ENCODE measurements at places on chromosomes 12 and 14.

GRCh38 chr12:104581005-104581570 is 124.3 kb downstream of the CHST11 start:
- DNase-seq: no peak

DNA sequence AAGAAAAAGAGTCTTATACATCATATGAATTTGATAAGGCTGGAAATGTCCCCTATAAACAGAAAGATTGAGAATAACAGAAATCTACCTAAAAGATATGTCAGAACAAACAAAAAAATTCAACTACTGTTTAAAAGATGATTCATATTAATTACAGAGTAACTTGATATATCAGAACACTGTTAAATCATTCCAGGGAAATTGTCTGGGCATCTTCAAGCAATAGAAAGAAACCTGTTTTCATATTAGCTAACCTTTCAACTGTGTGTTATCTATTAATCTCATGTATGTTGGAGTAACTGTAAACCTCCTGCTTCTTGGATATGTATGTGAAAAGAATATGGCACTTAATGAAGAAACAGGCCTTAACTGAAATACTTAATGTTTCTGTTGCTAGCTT is 96.7 kb downstream of the NUBPL start:
- DNase-seq: no peak

- no peak for DNase-seq
These were observed 154.1 kb downstream of the SRGAP1 start for GRCh38 chr12:63998584-63998983.

GRCh38 chr14:101174980-101175606 is 271.6 kb upstream of the RTL1 start:
- DNase-seq: no peak

DNA sequence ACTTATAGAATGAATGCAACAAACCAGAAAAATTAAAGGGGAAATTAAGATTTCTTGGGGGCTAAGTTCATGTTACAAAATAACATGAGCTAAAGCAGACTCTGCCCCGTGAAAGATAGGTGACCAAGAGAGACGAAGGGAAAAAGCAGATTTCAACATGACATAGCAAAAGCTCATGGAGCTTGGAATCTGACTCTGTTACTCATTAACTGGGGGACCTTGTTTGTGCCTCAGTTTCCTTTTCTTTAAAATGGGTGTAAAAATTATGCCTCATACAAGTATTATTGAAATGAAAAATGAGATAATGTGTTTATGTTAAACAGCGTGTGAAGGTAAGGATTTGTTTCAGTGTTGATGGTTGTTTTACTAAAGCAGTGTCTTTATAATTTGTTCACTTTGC is 11.5 kb downstream of the BICDL1 start:
- DNase-seq: no peak

- no peak for DNase-seq
These were observed 223.7 kb downstream of the AKAP6 start for GRCh38 chr14:32552766-32553165.

GRCh38 chr12:88625356-88625755 is 45.1 kb upstream of the KITLG start:
- no peak for DNase-seq

DNA sequence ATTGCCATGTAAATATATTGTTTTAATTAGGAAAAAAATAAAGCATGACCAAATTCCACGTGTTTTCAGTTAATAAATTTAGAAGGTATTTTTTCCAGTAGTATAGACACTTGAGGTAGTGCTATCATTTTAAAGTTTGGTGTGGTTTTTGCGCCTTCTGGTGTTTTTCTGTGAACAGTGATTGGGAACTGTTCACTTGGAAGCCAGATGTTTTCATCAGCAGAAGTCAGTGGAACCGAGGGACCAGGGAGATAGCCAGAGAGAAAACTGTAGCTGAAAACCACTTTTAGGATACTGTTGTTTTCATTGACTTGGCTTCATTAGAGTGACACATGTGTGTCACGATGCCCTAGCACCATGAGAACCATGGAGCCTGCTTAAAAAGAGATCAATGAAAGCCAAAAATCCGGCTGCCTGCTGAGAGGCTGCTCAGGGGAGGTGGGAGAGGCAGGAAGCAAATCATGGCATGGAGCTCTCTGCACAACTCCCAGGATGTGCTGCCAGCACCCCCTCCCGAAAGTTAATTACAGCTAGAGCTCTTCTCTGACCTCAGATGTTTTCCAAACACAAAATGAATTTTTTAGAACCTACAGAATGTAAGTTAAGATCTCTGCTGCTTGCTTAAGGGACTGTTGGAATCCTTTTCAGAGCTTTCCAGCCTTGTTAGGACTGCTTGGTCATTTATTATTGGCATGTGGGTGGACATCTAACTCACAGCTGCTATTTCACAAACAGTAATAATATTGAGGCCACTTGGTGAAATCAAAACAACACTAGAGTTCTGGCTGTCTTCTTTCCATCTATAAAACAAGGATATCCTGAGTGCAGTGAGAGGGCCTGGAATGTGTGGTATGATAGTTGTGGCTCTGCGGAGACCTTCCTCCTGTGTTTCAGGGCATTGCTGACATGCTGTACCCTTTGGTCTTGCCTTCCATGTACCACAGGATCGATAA is 192.3 kb downstream of the ANO4 start:
- DNase-seq: no peak

DNA sequence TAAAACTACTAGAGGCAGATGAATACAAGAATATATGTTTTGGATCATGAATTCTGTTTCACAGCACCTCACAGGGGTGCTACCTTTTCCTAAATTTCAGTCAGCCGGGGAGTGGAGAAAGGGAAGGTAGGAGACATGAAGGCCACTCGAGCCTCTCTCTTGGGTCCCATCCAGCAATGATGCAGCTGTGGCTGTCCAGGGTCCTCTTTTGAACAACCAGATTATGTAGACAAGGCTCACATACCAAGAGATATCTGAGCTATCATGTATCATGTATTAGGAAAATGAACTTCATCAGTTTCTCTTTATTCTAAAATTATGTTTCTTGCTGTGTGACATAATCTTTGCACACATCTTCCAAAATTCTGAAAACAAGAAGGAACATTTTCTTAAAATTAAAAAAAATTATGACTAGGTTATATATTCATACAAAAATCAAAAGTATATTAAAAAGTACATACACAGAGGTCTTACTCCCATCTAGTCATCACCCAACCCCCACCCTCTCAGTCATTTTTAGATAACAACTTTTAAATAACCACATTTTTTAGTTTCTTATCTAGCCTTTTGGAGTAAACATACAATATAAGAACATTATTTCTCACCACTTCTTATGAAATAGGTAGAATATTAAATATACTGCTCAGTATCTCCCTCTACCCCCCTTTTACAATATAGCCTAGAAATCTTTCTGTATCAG is 88.7 kb downstream of the ACADS start:
- DNase-seq: no peak

- no peak for DNase-seq
These were observed 808 bp downstream of the MSI1 start for GRCh38 chr12:120367924-120368788.

All from KG1 (cell line).